ENCODE measurements at places on chromosomes 12 and 14. TPM values are rescaled to one million over a fixed set of nuclear protein-coding genes. Genes with fewer than 3 reads are reported as not detected.

DNA sequence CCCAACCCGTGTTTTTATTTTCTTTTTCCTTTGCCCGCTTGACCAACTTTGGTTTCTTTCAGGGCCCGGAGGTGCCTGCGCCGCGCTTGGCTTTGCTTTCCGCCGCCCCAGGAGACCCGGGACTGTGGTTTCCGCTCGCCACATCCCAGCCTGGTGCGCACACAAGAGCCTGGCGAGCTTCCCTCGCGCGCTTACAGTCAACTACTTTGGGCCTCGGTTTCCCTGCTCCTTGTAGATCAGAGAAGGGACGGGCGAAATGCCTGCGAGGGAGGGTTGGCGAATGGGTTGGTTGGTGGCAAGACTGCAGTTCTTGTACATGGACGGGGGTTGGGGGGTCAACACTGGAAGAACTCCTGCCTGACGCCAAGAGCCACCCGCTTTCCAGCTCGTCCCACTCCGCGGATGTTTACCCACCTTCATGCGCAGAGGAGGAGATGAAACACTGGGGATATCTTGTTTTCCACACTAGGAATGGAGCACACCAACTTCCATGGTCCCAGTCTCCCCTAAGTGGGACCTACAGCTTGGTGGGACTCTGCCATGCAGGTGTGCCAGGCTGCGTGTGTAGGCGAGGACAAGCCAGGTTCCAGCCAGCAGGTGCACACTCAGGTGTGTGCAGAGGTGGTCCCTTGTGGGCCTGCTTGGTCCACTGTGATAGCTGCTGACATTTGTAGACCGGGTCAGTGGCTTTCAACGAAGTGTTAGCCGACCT lies 16.6 kb upstream of the TBX3 start:
- no peak for DNase-seq

BRF1 gene
- 48.4 TPM for total RNA-seq

DNA sequence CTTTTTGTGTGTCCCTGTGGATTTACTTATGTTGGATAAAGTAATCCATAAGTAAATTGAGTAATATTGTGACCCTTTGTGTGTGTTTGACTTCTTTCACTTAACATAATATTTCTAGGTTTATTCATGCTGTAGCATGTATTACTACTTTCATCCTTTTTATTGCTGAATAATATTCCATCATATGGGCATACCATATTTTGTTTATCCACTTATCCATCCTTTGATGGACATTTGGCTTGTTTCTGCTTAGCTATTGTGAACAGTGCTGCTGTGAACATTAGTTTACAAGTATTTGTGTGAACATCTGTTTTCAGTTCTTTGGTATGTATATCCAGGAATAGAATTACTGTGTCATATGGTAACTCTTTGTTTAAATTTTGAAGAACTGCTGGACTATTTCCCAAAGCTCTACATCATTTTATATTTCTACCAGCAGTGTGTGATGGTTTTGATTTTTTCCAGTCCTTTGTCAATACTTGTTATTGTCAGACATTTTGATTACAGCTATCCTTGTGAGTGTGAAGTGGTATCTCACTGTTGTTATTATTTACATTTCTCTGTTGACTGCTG lies 25.2 kb downstream of the G2E3 start:
- DNase-seq = no peak

GRCh38 chr12:130713581-130713991 lies 2.5 kb downstream of the RIMBP2 start:
- no peak for DNase-seq

GRCh38 chr14:93135399-93135798 lies 19.7 kb upstream of the ITPK1 start:
- no peak for DNase-seq

- DNase-seq = no peak
Measured at GRCh38 chr12:49967777-49968250, 4.9 kb upstream of the AQP6 start.

- no peak for DNase-seq
Measured at GRCh38 chr12:11651785-11652184, 2.3 kb downstream of the ETV6 start.

C3AR1 gene
- 21.8 TPM for total RNA-seq

CLIP1 gene
- total RNA-seq = 114 TPM

DNA sequence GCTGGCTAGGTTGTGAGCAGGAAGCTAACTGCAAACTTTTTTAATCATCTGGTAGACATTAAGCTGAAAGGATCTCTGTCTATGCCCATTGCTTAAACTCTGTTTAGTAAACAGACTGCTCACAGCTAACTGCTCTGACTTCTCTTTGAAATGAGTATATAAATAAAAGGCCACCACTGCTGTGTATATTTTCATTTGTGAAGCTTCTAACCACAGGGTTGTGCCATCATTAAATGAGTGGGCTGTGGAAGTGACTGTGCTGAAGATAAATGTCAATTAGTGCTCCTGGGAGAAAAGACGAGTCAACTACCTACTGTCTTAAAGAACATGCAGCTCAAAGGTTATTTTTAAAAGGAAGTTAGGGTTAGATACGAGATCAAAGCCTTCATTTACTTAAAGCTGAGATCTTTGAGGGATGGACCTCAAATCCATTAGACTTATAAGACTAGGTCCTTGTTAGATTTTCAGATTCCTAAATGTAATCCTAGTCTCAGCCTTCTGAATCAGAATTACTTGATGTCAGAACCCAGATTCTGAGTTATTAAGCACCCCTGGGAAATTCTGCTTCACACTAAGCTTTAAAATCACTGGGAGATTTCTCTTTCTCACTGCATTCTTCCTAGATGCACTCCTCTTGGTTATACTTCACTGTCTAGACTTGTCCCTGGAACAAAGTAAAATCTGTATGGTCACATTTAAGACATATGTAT lies 213.1 kb upstream of the FLRT2 start:
- DNase-seq = no peak

GRCh38 chr12:130783110-130783715 lies 55.8 kb downstream of the STX2 start:
- no peak for DNase-seq
